ENCODE measurements at places on chromosomes 2 and 18. TPM values are rescaled to one million over a fixed set of nuclear protein-coding genes. Genes with fewer than 3 reads are reported as not detected.
A peak's percentile ranks its signal among the peaks of the same experiment; 100 is the strongest.

- H3K27me3 ChIP-seq, result no peaks in the 10 kb centered on the region
- no peak overlapping the region for H3K4me3 ChIP-seq
- H3K4me1 ChIP-seq, result peaks cover 11% of the 10 kb centered on the region
- no peaks in the 10 kb centered on the region for H3K36me3 ChIP-seq
Observed at GRCh38 chr18:60022671-60023276, 123.0 kb downstream of the PMAIP1 start.

DNA sequence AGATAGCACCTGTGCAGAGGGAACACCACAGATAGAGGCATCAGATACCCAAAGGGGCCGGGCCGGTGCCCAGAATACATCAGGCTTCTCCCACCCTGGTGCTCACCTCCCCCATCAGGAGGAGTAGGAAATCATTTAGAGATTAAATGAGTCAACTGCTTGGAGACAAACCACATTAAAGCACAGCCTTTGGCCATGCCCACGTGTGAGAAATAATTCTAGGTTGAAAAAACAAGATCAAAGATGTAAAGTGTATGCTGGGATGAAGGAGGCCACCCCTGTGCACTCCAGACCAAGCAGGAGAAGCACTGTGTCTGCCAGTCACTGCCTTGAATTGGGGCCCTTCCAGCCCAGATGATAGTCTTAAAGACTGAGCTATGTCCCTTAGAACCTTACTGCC lies 152.8 kb upstream of the ACAA2 start:
- peaks cover 1% of the 10 kb centered on the region for H3K27me3 ChIP-seq
- H3K27ac ChIP-seq, result no peak overlapping the region
- no peak overlapping the region for H3K4me3 ChIP-seq
- H3K36me3 ChIP-seq, result no peaks in the 10 kb centered on the region

DNA sequence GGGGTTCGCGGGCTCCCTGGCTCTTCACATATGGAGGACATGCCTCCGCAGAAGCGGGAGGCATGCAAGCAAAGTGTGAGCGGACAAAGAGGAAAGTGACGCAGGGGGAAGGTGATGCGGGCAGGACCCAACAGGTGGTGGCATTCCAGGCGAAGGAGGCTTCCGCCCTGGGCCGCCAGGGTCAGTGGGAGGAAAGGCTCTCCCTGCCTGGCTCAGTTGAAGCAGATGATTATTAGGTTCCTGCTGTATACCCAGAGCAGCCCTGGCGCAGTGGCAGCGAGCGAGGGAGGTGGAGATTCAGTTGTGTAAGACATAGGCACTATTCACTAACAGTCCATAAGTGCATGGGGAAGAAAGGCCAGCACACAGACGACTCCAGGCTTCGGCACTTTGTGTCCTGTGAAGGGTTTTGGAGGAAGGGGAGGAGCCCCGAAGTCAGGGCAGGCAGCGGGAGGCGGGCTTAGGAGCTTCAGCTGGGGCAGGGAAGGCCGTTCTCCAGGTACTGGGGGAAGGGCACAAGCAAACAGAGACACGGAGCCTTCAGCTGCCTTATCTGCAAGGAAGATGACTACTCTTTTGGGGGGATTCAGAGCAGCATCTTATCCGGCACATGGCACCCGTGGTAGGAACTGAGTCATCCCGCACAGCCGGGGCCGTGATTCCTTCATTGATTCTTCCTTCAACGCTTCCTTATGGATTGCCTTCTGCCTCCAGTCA lies 89.8 kb downstream of the TGOLN2 start:
- no peak overlapping the region for H3K27ac ChIP-seq
- H3K36me3 ChIP-seq, result peaks cover 1% of the 10 kb centered on the region
- H3K27me3 ChIP-seq, result no peaks in the 10 kb centered on the region
- no peak for DNase-seq
- no peaks in the 10 kb centered on the region for H3K4me1 ChIP-seq

DNA sequence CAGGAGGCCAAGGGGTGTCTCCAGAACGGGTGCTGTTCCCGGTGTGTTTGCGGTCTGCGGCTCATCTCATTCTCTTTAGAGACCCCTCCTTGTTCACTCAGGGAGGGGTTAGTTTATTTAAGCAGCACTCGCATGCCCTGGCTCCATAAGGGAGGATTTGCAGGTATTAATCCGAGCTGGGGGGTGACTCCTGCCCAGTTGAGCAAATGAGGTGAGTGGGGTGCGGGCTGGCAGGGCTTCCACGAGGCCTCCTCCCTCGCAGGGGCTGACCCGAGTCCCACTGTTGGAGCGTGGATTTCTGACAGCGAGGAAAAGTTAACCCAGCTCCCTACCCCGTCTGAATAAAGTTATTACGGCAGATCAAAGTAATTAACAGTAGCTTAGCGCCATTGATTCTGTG lies 371.8 kb upstream of the SALL3 start:
- no peak overlapping the region for H3K4me3 ChIP-seq
- H3K27ac ChIP-seq, result no peak overlapping the region
- H3K27me3 ChIP-seq, result no peaks in the 10 kb centered on the region
- no peaks in the 10 kb centered on the region for H3K36me3 ChIP-seq

DNA sequence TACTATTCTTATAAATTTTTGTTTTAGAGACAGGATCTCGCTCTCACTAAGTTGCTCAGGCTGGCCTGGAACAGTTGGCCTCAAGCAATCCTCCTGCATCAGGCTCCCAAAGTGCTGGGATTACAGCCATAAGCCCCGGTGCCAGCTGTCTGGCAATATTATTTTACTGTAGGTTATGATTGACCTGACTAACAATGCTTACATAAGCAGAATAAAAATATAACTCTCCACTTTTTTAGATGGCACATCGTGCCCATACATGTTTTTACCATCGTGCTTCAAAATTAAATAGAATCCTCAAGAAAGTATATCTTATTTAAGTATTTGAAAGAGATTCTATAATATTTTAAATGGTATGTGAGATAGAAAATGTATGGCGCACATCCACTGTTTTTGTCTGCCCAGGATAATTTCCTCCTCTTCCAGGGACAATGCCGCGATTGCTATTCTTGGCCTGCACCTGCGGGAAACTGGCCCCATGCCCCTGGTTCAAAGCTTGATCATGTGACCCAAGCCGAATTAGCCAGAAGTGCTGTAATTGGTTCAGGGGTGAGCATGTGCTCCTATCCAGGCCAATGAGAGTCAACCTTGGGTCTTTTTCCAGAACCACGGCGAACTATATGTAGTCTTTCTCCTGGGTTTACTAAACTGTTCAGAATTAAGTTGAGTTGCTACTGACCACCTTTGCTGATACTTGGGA lies 38.3 kb upstream of the GREB1L start:
- H3K27ac ChIP-seq, result no peak overlapping the region
- DNase-seq, result no peak
- H3K36me3 ChIP-seq, result no peaks in the 10 kb centered on the region
- H3K4me1 ChIP-seq, result no peaks in the 10 kb centered on the region
- H3K27me3 ChIP-seq, result 0 out of 2 replicates have a peak, but pooled peaks cover 1% of the 10 kb centered on the region
- no peak overlapping the region for H3K4me3 ChIP-seq

DNA sequence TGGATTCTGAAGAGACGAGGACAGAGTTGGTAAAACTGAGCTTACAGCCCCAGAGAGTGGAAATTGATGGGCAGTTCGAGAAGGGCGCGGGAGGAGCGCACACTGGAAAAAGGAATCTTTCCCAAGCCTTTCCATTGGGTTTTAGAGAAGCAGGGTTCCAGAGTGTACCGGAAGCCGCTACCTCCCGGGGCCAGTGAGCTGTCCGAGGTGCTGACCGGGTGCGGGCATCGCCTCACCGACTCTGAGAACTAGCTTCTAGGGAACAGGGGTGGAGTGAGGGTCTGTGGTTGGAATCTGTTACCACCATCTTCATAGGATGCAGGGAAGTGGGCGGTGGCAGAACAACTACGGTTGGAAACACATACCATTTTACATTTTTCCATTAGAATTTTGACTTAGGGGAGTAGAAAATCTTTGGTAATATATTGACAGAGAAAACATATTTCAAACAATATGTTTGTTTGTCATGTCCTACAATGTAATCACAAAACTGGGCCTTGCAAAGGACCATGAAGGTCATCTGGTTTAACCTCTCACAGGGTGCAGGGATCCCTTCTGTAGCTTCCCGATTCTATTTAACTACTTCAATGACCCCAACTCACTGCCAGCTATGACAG lies 724 bp downstream of the NMS start:
- no peaks in the 10 kb centered on the region for H3K36me3 ChIP-seq
- peak; percentile 7 for DNase-seq
- H3K27me3 ChIP-seq, result no peaks in the 10 kb centered on the region
- H3K4me3 ChIP-seq, result no peak overlapping the region
- no peak overlapping the region for H3K27ac ChIP-seq

- H3K27ac ChIP-seq, result no peak overlapping the region
- no peak overlapping the region for H3K4me3 ChIP-seq
- no peak for DNase-seq
- H3K4me1 ChIP-seq, result no peaks in the 10 kb centered on the region
- H3K36me3 ChIP-seq, result no peaks in the 10 kb centered on the region
Observed at GRCh38 chr2:57759131-57759530, 287.5 kb upstream of the VRK2 start.

RPRM gene
- polyA plus RNA-seq, result not detected

- H3K27me3 ChIP-seq, result peaks cover 11% of the 10 kb centered on the region
- H3K36me3 ChIP-seq, result no peaks in the 10 kb centered on the region
- H3K4me3 ChIP-seq, result no peak overlapping the region
- no peak overlapping the region for H3K27ac ChIP-seq
- DNase-seq, result no peak
- H3K4me1 ChIP-seq, result 0 out of 2 replicates have a peak, but pooled peaks cover 2% of the 10 kb centered on the region
Observed at GRCh38 chr2:65553504-65554074, 121.2 kb upstream of the SPRED2 start.

DNA sequence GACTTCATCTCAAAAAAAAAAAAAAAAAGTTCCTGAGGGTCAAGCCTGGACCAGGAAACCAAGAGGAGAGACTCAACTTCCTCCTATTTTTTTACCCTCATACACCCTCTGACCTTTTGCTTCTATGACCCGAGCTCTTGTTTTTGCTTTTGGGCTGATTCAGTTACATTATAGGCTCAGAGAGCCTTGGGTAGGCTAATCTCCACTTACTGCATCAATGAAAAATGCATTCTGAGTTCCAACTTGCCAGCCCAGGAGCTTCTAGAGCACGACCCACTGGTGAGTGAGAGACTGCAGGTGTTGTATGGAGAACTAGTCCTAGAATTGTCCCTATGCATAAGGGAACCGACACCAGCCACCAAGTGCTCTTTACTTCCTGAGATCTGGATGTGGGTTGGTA lies 91.1 kb downstream of the CABLES1 start:
- H3K27me3 ChIP-seq, result no peaks in the 10 kb centered on the region
- peak; percentile 61 for DNase-seq

GRCh38 chr2:104406261-104406726 lies 447.6 kb upstream of the POU3F3 start:
- no peak overlapping the region for H3K27ac ChIP-seq
- no peaks in the 10 kb centered on the region for H3K4me1 ChIP-seq
- DNase-seq, result no peak
- no peak overlapping the region for H3K4me3 ChIP-seq

PRSS56 gene
- not detected for polyA plus RNA-seq

DSC1 gene
- polyA plus RNA-seq, result not detected

SPAG16 gene
- polyA plus RNA-seq, result 12.8 TPM

FAM210A gene
- 9.8 TPM for polyA plus RNA-seq

GRCh38 chr2:29296585-29296984 lies 181.4 kb downstream of the CLIP4 start:
- H3K4me3 ChIP-seq, result no peak overlapping the region
- no peak for DNase-seq
- peaks cover 5% of the 10 kb centered on the region for H3K27me3 ChIP-seq
- no peak overlapping the region for H3K27ac ChIP-seq

DNA sequence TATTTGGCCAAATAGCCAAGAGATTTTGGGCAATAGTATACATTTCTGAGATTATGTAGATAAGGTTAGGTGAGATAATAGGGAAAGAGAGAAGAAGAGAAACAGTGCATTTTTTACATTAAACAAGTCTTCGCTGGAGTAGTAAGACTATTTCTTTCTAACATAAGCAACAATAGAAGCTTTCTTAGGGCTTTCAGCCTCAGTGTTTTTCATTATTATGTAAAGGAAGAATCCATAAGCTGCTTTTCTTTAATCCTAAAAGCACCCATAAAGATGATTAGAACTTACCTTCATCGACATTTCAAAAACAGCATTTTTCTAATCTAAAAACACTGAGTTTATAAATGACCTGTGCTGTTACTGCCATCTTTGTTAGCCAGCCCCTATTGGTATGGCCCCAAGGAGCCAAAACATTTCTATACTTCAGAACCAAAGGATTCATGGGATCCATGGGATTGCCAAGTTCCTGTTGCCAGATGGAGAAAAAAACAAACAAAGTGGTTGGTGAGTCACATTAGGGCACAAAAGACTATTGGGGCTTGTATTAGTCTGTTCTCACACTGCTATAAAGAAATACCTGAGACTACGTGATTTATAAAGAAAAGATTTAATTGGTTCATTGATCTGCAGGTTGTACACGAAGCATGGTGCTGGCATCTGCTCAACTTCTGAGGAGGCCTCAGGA lies 88.2 kb downstream of the SCG2 start:
- H3K4me3 ChIP-seq, result no peak overlapping the region
- H3K27ac ChIP-seq, result no peak overlapping the region

GRCh38 chr2:112916145-112916571 lies 5.2 kb downstream of the IL37 start:
- no peaks in the 10 kb centered on the region for H3K4me1 ChIP-seq
- no peak for DNase-seq
- no peaks in the 10 kb centered on the region for H3K36me3 ChIP-seq
- no peak overlapping the region for H3K4me3 ChIP-seq
- no peak overlapping the region for H3K27ac ChIP-seq

DNA sequence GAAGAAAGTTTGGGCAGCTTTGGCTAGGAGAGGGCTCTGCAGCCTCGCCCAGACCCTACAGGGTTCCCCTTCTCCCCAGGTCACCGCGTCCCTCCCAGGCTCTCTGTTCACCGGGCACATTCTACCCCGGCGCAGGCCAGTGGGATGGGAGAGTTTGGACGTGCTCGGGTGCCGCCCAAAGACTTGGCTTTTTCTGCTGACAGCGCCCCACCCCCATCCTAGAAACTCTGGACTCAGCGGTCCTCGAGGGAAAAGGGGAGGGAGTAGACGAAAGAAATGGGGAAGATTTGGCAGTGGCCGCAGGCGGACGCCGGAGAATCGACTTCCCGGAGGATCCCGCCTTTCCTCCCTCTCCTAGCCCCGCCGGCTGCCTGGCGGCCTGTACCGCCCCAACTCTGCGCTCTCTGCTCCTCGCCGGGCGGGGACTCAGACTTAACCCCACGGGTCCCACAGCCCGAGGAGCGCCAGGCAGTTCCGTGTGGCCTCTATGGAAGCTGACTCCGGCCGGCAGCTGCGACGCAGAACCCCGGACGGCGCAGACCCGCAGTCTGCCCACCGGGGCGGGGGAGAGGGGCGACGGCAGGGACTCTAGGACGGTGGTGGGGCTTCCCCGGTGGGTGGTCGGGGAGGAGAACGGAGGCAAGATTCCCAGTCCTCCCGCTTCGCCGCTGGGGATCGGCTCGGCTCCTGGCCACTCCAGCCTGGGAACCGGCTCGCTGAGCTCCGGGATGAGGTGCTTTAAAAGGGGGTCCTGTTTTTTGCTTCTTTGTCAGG lies 863 bp upstream of the SIX2 start:
- no peaks in the 10 kb centered on the region for H3K36me3 ChIP-seq
- H3K27ac ChIP-seq, result no peak overlapping the region
- DNase-seq, result no peak
- H3K4me1 ChIP-seq, result peaks cover 6% of the 10 kb centered on the region
- peak overlapping the region; percentile 2 for H3K4me3 ChIP-seq

PLCD4 gene
- 1.5 TPM for polyA plus RNA-seq

Measured in IMR-90 (cell line).